Activated CD4-positive, alpha-beta T cell treated with anti-CD3 and anti-CD28 coated beads, Interleukin-2, amount 50 U/mL, for 4 hours (primary cell): ENCODE measurements at places on chromosomes 5 and 9.

DNA sequence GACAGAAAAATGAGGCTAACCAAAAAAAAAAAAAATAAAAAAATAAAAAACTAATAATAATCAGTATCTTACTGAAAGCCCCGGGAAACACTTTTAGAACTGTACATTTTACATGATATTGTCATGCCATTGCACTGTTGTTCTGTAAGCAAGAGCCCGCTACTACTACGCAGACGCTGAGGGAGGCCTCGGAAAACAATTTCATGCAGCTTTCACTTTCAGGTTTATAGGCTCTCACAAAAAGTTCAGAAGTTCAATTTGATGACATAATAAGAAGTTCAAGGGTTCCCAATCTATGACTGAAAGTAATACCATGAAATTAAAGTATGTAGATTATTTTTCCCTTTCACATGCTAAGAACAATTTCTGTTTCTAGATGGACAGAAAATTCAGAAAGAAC, 318.3 kb upstream of the ITGA1 start:
- DNase-seq: peak; percentile 6

GRCh38 chr9:123814496-123814895, 115.4 kb downstream of the DENND1A start:
- DNase-seq: no peak

GRCh38 chr9:105246656-105247173, 2.3 kb downstream of the SLC44A1 start:
- no peak for DNase-seq

- no peak for DNase-seq
Observed at GRCh38 chr5:16712178-16712577, 95.4 kb upstream of the RETREG1 start.

DNA sequence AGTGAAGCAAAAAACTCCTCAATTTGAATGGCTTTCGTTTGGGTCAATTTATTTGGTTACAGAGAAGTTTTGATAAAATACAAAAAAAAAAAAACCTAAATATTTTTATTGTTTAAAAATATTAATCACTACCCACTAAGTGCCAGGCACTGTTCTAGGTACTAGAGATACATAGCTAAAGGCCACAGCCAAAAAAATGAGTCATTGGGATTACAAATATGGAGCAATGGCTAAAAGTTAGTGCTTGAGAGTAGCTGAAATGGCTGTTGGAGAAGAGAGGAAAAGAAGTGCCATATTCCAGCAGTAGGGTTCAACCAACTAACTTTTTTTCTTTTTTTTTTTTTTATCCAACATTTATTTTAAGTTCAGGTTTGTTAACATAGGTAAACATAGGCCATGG, 130.1 kb upstream of the PTGER4 start:
- DNase-seq: no peak

- no peak for DNase-seq
Observed at GRCh38 chr5:74136276-74136825, 504.2 kb downstream of the ENC1 start.

DNA sequence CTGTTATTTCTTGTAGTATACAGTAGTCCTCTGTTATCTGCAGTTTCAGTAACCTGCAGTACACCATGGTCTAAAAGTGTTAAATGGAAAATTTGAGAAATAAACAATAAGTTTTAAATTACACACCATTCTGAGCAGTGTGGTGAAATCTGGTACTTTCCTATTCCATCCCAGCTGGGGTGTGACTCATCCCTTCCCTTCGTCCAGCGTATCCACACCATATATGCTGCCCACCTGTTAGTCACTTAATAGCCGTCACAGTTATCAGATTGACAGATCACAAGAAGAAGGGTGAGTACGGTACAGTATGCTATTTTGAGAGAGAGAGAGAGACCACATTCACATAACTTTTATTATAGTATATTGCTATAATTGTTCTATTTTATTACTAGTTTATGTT, 28.9 kb downstream of the FAM151B start:
- no peak for DNase-seq

DNA sequence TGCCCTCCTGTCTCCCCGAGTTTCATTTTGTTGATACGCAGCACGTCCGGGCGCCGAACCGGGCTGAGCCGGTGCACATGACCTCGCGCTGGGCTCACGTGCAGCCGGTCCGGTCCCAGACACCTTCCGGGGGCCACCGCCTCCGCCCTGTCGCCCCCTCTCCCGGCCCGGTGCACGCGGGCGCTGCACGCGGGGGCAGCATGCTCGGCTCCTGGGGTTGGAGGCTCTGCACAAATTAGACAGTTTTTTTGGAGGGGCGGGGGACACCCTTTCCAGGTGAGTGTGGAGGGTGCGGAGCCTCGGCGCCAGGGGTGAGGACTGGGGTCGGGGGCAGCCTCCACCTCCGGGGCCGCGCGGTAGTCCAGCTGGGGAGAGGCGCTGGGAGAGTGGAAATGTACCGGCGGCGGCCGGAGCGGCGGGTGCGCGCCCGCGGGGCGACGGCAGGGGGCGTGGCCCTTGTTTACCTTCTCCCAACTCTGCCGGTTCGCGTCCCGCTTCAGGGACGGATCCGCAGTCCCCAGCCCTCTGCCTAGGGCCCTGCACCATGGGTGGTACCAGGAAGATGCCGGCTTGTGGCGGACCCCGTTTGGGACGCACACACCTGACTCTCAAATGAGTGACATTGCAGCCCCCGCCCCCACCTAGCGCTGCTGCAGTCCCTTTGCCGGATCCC, 1.1 kb downstream of the JADE2 start:
- DNase-seq: peak; percentile 46

DNA sequence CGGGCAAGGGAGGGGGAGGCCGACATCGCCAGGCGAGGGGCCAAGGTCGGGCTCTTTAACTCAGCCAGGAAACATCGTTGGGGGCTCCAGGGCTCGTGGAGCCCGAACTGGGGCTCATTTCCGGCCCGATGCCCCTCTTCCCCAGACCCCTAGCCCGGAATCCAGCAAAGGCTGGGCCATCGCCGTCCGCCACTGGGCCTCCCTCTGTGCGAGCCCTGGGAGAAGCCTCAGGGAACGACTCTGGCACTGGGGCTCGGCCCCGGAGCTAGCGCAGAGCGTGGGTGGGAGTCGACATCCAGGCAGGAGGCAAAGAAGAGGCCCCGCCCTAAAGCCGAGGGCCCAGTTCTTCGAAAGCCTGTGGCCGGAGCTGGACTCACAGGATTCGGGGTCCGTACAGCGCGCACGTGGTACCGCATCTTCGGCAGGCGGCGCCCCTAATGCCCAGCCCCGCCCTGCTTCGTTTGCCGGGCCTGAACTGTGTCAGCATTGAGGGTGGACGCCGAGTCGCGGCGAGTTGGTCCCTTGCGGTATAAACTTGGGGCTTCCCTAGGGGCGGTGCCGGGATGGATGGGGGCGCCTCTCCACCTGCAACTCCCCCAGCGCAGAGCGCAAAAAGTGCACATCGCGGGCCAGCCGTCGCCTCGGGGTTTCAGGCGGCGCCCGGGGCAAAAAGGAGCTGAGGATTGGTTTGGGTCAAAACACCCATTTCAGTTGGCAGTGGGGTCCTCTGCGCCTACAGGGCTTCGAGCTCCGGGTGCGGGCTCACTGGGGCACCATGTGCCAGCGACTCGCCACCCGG, 3.6 kb upstream of the PAX5 start:
- DNase-seq: no peak

DNA sequence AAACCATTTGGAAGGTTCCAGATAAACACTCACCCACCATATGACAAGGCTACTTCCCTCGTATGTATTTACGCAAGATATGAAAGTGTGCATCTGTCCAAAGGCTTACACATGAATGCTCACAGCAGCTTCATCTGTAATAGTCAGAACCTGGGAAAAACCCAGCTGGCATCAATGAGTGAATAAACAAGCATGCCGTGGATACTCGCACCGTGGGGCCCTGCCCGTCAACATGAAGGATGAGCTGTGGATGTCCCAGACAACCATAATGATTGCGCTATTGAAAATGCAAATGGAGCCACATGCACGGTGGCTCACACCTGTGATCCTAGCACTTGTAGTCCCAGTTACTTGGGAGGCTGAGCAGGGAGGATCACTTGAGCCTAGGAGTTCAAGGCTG, 60.6 kb upstream of the FCN1 start:
- no peak for DNase-seq

GRCh38 chr5:82886911-82887310, 190.3 kb downstream of the TMEM167A start:
- no peak for DNase-seq
